T1000 (cell line): ENCODE measurements at places on chromosomes 12 and 14.

- no peak for DNase-seq
Measured at GRCh38 chr14:96978525-96979272, 181.5 kb downstream of the VRK1 start.

GRCh38 chr12:103929784-103930033 lies 501 bp upstream of the HSP90B1 start:
- peak; percentile 90 for DNase-seq

DNA sequence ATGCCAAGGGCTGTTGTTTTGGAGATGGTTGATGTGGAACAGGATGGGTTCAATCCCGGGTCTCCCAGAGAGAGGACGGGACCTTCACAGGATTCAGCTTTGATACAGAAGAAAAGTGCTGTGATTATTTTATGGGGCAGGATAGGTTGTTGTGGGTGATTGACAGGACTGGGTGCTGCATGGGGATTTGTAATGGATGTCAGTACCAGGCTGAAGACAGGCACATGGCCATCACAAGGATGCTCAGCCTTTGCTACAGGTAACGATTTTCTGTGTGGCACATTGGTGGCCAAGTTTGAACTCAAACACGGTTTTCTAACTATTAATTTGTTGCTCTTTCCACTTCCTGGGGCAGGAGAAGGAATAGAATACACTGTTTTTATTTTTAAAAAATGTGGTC lies 4.5 kb upstream of the GUCY2C start:
- no peak for DNase-seq

GRCh38 chr12:102638777-102639176 lies 158.4 kb upstream of the IGF1 start:
- no peak for DNase-seq

- no peak for DNase-seq
Measured at GRCh38 chr12:120264086-120264903, 1.2 kb downstream of the PXN start.
